ENCODE measurements at places on chromosomes 4 and X.
A peak's percentile ranks its signal among the peaks of the same experiment; 100 is the strongest.

- no peak for DNase-seq
These were observed 39.5 kb downstream of the SLC7A11 start for GRCh38 chr4:138202686-138203085.

DNA sequence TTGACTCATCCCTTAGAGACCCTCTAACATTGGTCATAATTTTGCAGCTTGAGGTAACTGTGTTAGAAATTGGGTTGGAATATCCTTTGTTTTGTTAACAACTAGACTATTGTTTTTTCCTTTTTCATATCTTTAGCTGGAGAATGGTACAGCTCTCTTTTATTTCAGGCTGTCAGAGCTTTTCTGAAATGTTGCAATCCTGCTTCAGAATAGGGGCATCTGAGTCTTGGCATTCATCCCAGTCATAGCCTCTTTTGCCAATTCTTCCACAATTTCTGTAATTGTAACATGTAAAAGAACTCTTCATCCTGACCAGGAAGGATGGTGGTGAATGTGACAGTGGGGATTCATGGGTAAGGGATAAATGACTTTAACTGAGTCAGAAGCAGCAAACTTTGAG is 128.7 kb downstream of the FHIP1A start:
- DNase-seq: no peak

GRCh38 chrX:39158801-39159657 is 357.8 kb downstream of the MID1IP1 start:
- no peak for DNase-seq

- no peak for DNase-seq
These were observed 541.9 kb upstream of the BOD1L1 start for GRCh38 chr4:14169460-14169859.

DNA sequence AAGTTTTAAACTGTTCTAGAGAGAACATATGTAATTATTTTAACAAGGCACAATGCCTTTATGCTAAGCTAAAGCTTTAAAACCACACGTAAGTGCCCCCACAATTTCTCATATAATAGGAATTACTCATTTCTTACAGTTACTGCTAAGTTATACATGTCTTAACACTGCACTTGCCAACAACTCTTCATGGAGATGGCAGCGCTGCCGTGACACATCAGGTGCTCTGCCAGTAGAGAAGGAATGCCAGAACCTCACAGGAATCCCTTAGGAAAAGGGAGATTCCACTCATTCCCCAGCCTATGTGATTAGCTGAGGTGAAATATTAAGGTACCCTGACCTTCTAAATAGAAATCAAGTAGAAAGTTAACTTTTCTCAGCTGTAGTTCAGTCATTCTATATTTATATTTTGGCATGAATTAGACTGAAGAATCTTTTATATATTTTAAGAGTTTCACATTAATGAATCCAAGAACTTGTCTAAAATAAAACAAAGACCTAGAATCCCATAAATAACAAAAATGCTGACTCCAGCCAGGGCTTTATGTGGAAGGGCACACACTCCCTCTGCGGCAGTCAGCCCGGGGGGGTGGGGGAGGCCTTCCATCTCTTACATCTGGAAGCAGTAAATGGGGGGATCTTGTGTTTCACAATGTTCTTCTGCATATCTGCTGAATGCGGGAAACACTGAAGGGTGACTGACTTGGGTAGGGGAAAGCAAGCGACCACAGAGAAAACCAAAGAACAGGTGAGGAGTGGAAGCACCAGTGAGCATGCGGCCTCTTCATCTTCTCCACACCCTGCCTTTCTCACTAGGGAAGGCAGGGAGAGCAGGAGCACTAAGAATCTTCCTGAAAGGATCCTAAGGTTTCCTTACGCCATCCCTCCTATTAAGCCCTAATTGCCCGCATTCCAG is 23.7 kb downstream of the ACSL1 start:
- DNase-seq: no peak

GRCh38 chr4:119833611-119834010 is 205.0 kb upstream of the PDE5A start:
- DNase-seq: no peak

- no peak for DNase-seq
These were observed 1.5 kb downstream of the MND1 start for GRCh38 chr4:153346031-153346430.

- no peak for DNase-seq
These were observed 406.4 kb downstream of the FAM47A start for GRCh38 chrX:33725535-33726210.

DNA sequence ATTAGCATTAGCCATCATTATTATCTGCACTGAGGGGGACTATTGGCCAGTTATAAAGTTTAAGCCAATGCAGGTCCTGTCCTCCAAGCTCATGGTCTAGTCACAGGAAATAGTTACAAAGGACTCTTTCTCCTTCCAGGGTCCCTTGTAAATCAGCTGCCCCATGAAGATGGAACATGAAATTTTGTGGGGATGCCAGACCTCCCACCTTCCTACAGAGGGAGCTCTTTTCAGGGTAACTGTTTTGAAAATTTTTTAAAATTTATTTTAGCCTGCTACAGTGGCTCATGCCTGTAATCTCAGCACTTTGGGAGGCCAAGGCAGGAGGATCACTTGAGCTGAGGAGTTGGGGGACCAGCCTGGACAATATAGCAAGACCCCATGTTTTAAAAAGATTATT is 124.4 kb upstream of the SLC34A2 start:
- DNase-seq: no peak

DNA sequence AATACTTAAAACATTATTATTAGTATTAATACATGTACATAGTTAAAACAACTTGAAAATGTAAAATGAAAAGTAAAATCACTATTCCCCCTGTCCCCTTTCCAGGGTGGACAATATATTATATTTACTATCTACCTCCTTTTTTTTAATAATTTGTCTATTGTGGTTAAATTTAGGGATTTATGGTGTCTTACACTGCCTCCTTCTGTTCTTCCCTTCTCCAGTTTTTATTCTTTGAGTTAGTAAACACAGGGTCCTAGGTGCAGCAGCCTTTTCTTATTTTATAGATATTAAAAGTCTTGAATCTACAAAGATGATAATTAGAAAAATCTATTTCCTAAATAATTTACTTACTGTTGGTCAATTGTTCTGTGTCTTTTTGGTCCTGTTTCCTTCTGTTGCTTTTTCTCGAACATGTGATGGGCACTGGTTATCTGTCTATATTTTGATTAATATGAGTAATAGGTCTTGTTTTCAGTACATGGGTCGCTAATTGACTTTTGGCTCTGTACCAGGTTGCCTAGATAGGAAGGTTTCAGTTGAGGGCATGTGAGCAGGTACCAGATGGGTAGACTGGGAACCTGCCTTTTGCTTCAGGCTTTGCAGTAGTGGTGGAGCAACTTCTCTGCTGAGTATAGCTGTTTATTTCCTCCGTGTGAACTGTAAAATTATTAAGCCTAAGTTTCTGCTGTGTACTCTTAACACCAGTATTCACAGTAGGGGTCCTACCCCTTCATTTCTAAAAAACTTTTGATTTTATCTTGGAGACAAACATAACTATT is 1.1 kb downstream of the NUDT9 start:
- DNase-seq: no peak

GRCh38 chrX:114619874-114620273 is 36.0 kb downstream of the HTR2C start:
- DNase-seq: no peak

GRCh38 chrX:13283950-13284546 is 35.8 kb downstream of the ATXN3L start:
- peak; percentile 62 for DNase-seq

DNA sequence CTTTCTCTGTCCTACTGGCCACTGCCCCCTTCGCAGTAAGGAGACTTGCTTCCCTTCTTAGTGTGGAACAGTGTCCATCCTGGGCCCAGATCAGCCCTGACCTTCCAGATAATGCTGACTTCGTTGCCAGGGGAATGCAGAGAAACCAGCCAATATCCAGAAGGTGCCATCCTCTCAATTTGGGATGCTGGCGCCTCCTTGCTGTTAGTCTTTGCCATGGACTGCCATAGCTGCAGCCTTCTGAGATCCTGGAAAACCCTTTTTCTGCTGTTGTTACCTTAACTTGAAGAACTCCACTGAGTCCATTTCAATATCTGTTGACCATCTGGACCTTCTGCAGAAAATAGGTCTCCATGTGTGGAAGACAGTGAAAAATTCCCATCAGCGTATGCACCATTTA is 21.8 kb downstream of the RAI2 start:
- DNase-seq: no peak

- no peak for DNase-seq
These were observed 111.5 kb downstream of the POLA1 start for GRCh38 chrX:24805201-24805600.

DNA sequence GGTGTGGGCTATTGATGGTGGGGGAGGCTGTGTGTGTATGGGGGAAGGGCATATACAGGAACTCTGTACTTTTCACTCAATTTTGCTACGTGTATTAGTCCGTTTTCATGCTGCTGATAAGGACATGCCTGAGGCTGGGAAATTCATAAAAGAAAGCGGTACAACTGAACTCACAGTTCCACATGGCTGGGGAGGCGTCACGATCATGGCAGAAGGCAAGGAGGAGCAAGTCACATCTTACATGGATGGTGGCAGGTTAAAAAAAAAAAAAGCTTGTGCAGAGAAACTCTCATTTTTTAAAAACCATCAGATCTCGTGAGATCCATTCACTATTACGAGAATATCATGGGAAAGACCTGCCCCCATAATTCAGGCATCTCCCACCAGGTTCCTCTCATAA is 152.3 kb downstream of the NEK1 start:
- DNase-seq: no peak

DNA sequence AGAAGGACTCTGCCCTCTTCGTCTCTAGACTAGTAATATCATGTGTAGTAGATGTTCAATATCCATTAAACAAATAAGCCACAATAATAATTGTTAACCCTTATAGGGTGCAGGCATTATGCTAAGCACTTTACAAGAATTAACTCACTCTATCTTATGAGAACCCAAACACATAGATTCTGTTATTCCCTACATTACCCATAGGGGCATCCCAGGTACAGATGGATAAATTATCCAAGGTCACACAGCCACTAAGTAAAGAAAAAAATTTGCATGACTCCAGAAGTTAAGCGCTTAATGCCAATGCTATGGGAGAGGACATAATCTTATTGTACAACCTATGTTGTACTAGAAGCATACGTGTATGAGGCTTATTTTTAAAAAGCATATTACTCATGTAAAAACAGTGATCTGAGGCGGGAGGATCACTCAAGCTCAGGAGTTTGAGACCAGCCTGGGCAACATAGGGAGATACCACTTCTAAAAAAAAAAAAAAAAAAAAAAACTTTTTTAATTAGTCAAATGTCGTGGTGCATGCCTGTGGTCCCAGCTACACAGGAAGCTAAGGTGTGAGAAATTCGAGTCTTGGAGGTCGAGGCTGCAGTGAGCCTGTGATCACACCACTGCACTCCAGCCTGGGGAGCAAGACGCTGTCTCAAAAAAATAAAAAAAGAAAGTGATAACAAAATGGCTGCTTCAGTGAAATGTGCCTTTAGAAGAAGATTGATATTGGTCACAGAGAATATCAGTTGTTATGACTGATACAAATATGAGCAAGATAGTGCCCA is 13.6 kb downstream of the LDB2 start:
- no peak for DNase-seq

- DNase-seq: no peak
These were observed 2144.2 kb upstream of the AGA start for GRCh38 chr4:179586460-179586859.

DNA sequence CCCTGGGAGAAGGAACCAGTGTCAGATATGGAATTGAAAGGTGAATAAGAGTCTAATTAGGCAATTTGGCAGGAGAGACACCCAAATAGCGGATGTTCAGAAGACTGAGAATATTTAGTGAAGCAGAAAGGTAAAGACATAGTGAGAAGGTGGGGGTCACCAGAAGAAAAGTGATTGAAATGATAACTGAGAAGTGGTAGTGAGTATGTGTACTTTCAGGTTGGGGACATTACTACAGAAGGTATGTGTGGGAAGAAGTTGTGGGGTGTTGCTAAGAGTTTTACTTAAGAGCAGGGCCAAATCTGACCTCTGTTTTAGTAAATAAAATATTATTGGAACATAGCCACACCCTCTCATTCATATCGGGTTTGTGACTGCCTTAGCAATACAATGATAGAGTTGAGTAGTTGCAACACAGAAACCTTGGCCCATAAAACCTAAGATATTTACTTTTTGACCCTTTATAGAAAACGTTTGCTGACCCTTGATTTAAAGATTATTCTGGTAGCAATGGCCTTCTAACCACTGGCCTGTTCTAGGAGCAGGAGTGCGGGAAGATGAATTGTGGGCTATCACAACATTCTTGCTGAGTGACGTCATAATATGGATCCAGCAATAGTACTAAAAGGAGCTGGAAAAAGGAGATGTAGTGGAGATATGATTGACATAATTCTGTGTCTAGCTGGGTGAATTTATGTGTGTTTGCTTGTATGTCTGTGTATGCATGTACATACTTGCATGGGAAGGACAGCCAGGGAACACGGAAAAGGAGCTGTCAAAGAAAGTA is 115.3 kb downstream of the HS3ST1 start:
- DNase-seq: no peak

DNA sequence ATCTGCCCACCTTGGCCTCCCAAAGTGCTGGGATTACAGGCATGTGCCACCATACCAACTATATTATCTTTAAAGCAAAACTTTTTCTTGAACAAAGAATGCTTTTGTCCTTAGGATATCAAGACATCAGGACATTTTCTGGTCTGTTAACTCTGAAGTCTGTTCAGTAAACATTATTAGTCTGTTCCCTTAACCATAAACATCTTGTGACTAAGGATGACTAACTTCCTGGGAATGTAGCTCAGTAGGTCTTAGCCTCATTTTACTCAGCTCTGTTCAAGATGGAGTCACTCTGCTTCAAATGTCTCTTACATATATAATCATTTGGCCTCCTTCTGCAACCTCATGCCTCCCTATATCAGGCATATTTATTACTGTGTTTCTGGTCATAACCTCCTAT is 122.9 kb downstream of the UBE2NL start:
- no peak for DNase-seq

DNA sequence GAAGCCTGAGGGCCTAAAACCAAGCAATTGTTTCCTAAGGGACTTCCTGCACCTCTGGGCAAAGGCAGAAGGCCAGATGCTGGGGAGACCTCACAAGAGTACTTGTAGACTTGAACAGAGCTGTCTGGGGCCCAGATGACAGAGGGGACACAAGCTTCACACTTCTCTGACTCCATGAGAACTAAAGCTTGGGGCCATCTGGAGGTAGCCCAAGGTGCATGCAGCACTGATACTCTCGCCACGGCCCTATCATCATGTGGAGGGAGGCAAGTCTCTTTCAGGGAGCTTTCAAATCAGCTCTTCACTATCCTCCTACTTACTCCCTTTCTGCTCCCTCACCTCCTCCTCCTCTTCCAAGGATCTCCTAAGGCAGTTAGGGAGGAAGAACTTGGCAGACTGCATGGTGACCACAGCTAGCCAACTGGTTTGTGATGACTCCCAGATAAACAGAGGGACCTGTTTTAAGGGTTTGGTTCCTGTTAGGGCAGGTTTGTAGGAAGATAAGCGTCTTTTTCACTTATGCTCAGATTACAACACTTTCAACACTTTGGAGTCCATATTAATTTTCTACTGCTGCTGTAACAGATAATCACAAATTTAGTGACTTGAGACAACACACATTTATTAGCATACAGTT is 23.8 kb downstream of the MSL3 start:
- no peak for DNase-seq

- DNase-seq: no peak
These were observed 13.1 kb upstream of the RPL34 start for GRCh38 chr4:108607079-108607815.

All from GM04504 (cell line).